ENCODE measurements at places on chromosomes 4 and X.

GRCh38 chr4:100736641-100737451 lies 219.0 kb upstream of the EMCN start:
- DNase-seq = no peak

DNA sequence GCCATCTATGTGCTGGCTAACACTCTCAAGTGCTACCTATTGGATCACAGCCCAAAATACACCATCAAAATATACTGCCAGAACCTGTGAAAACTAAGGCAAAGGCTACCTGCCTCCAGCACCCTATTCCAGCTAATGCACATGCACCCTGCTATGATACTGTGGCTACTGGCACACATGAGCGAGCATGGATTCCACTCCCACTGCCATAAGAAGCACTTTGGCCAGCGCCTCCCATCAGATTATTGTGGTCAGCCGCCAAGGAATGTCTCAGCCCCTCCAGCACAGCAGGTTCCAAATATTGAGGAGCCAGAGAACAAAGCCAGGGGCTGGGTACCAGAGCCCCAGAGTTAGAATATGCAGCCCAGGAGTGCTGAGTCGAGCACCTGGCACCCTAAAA lies 32.5 kb upstream of the TMPRSS11F start:
- no peak for DNase-seq

GRCh38 chr4:145055533-145056257 lies 42.3 kb downstream of the ANAPC10 start:
- no peak for DNase-seq

DNA sequence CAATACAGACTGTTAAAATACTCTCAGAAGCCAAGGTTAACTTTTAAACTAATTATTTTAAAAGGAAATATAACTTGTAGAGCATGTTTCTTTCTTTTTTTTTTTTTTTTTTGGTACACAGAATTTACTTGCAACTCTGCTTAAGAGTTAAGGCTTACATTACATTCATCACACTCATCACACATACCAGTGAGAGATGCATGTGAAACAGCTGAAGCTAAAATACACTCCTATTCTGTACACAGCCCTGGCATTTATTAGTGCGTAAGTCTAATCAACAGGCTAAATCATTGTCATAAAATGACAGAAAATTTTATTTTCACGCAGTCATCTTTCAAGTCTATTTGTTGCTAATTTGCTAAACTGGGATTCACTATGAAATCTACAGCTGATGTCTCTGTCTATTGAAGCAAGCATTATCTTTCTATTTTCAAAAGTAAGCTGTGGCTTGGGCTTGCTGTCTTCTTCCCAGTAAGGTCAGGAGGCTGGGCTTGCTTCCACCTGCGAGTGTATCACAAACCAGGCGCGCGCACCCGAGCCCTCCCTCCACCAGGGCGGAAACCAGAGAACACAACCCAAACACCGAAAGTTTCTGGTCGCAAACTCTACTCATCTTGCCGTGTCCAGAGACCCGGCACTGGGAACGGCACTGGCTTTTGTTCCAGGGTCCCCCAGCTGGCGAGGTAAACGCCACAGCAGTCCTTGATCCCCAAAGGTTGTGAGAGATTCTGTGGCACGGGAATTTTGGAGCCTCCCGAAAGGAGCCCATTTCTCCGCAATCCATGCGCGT lies 3.9 kb downstream of the MAML3 start:
- no peak for DNase-seq

DNA sequence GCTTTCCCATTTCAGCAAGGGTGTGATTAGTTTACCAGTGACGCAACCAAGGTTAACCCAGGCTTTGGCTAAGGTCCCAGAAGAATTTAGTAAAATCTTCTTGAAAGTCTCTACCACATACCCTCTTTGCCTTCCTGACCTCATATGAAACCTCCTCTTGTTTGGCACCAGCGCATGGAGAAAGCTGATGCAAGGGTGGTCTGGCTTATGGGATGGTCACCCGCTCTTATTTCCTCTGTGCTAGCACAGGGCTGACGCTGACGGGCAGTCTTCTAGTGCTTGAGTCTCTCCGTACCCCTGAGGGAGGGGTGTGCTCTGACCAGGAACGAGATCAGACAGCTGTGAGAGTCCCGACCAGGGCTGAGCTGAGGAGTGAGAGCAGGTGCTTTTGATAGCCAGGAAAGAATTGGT lies 137.6 kb downstream of the TENM3 start:
- no peak for DNase-seq

GRCh38 chr4:109966891-109967481 lies 54.3 kb downstream of the EGF start:
- DNase-seq = no peak

- no peak for DNase-seq
Measured at GRCh38 chr4:52711272-52711671, 40.0 kb downstream of the ERVMER34-1 start.

- DNase-seq = no peak
Measured at GRCh38 chr4:31239886-31240285, 519.7 kb downstream of the PCDH7 start.

Measured in brain pericyte (primary cell).